ENCODE measurements at places on chromosomes 2 and 18.

GRCh38 chr2:28074137-28074536 is 183.6 kb downstream of the BABAM2 start:
- no peak for DNase-seq

DNA sequence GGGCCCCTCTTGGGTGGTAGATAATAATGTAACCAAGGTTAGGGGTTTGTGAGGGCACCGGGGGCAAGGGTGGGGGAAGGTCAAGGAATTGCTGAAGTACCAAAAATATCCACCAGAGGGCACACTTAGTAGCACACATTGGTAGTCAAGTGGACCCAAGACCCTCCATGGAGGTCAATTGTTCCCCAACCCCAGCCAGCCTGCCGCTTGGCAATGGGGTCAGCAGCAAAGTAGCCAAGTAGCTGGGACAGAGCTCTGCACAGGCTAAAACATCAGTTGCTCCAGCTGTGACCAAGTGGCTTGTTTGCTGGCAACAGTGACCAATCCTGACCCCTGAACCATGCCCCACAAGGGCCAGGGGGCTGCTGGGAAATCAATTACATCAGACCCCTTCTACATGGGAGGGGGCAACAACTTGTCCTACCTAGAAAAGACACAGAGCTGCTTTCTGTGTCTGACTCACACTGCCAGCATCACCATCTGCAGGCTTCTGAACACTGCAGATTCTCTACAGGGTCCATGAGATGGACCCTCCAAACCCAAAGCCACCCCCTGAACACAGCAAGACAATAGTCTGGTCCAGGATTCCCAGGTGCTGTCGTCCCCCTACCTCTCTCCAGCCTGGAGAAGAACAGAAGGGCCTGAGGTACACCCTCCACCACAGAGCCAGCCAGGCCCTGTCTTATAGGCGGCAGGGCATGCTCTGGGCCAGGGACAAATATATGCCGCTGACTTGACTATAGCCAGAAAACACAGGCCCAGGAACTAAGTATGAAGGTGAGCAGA is 76.0 kb downstream of the EMX1 start:
- DNase-seq = no peak

- DNase-seq = no peak
These were observed 2.1 kb downstream of the C2orf81 start for GRCh38 chr2:74419345-74419744.

DNA sequence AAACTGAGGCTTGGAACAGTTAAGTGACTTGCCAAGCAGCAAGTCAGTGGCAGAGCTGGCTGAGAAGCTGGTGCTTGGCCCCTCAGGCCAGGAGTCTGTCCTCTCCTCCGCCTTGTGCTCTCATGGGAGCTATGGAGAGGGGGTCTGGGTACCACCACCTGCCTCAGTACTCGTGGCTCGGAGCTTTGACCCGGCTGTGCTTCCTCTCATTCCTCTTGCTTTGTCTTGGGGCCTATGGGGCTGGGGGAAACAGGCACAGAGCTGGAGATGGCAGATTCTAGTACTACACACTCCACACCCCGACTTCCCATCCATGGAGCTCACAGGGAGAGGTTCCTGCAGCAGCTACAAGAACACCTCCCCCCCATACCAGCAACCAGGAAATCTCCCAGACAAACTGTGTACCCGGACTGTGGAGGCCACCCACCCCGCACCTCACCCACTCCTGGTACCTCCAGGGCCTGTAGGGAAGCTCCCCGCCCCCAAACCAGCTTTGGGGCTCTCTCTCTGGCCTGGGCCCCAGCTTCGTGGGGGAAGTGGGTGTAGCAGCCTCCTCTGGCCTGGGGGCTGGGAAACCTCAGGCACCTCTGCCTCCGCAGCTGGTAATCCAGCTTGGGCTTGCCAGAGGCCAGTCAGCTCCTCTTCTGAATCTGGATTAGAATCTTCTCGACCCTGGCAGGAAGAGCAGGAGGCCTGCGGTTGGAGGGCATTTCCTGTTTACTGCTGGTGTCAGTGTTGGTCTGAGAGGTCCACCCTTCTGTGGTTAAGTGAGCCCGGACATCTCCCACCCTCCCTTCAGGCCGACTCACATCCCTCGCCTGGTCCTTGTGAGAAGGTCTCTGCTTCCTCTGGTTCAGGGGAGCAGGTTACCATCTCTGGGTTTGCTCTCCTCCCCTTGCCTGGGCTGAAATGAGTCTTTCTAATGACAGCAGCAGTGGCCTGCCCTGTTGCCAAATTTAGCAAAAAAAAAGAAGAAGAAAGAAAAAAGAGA is 22.3 kb upstream of the RHOB start:
- no peak for DNase-seq

- DNase-seq = no peak
These were observed 347.1 kb downstream of the TXNL1 start for GRCh38 chr18:56291294-56291693.

DNA sequence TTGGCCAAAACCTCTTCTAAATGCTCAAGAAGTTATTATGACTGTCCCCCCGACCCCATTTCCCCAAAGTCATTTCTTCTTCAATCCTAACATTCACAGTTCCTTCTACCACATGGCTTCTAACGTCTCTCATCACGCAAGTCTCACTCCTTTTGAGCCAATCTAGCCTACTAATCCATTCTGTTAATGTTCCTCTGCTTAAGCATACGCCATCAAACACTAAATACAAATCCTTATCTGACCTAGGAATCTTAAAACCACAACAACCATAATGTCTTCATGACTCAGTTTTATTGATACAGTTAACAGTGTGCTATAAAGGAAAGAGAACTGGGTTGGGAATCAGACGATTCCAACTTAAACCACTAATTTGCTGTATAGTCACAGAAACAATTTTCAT is 23.9 kb downstream of the HNRNPLL start:
- no peak for DNase-seq

DNA sequence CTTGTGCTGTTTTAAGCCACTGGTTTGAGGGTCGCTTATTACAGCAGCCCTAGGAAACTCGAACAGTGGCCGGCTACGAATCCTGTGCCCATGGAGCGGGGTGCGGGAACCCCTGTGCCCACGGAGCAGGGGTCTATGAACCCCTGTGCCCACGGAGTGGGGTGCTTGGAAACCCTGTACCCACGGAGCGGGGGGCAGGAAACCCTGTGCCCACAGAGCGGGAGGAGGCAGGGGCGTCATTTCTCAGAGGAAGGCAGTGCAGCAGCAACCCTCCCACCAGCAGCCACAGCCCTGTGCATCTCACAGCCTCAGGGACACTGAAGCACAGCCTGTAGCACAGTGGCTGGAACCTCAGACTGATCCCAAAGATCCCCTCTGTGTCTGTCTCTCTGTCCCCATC is 34.2 kb upstream of the GPC1 start:
- DNase-seq = no peak

GRCh38 chr18:66428795-66429194 is 175.1 kb downstream of the CDH19 start:
- no peak for DNase-seq

DNA sequence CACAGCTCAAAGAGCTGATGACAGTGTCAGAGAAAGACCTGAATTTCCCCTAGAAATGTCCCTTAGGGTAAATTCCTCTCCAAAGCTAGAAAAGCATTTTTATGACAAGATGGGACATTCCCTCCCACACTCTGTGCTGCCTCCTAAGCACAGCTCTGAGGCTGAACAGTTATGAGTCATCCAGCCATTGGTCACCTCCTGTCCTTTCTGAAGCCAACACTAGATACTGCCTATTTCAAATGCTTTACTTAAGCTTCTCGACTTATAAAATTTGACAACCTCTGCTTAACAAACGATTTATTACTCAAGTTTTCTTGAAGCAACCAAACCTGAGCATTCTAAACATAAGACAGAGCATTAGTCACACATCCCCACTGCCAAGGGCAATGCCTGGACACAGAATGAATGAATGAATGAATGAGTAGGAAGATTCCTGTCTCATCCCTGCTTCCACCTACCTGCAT is 35.4 kb downstream of the B4GALT6 start:
- DNase-seq = no peak

GRCh38 chr2:237150186-237150585 is 64.5 kb downstream of the COPS8 start:
- DNase-seq = no peak

DNA sequence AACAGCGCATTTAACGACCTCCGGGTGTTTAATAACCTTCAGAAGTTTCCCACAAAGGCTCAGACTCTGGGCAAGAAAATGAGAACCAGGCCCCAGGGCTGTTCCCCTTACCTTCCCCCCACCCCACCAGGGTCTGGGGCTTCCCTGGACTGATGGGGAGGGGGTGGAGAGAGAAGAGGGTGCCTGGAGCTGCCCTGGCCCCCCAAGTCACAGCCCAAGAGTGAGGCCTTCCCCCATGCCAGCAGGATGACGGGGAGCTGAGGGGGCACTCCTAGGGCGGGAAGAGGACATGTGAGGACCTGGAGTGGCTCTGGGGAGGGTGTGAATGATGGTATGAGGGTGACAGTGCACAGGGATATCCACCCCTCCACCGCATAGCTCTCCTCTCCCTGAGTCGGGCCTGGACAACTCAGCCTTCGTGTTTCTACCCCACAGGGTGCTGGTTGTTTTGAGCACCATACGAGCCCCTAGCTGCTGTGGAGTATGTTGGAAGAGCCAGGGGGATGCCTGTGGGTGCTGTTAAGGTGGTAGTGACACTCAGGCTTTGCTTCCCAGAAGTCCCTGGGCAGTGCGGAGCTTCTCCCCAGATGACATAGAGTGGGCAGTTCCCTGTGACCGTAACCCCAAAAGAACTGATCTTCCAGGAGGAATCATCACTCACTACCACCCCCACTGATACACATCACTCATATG is 3.9 kb downstream of the PKDCC start:
- no peak for DNase-seq

DNA sequence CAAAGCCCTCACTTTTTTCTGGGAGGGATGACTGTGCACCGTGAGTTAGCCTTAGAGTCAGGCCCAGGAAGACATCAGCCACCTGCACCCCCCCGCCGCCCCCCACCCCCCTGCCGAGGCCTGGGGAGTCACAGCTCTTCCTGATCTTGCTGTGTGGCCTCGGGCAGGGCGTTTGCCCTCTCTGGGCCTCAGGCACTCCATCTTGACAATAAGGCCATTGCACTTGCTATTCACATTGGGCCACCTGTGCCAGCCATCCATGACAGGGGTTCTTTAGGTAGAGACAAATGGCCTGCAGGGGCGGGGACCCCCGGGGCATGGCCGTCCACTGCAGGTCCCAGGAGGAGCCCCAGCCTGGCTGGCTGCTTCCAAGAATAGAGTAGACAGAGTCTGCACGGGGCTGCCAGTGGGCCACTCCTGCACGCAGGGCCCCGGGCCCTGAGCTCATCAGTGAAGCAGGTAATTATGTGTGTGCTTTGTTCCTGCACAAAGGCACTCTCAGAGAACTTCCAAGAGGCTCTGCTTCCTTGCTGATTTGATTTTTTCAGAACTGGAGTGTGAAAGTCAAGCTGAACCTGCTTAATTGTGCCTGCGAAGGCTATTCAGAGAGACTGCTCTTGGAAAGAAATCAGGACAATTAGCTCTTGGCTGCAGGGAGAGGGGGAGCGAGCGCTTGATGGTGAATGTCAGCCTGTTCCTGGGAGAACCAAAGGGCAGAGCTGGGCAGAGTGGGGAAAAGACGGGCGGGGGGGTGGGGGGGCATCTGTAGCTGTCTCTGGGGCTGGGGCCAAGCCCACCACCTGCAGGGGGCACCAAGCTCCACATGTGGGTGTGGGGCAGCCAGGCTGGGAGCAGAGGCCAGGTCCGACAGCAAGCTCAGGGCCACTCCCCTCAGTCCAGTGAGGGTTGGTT is 40.3 kb downstream of the RRM2 start:
- no peak for DNase-seq

GRCh38 chr2:109710505-109711229 is 83.4 kb upstream of the RGPD5 start:
- DNase-seq = no peak

GRCh38 chr18:63179422-63179821 is 140.1 kb downstream of the BCL2 start:
- no peak for DNase-seq

DNA sequence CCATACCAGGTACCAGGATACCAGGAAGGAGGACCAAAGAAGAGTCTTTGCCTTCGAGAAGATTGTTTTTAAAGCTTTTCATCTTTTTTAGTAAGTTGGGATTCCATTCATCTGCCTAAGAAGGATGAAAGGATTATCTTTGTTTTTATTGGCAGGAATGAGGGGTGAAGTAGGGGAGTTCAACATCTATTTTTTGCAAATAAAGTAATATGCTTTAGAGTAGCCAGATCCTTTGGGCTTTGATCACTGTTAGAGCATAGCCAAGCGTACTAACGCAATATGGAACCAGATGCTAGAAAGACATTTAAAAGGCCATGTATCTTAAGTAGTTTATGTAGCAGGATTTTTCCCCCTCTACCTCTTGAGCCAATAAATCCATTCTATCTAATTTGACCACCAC is 133.0 kb downstream of the PRPF40A start:
- no peak for DNase-seq

DNA sequence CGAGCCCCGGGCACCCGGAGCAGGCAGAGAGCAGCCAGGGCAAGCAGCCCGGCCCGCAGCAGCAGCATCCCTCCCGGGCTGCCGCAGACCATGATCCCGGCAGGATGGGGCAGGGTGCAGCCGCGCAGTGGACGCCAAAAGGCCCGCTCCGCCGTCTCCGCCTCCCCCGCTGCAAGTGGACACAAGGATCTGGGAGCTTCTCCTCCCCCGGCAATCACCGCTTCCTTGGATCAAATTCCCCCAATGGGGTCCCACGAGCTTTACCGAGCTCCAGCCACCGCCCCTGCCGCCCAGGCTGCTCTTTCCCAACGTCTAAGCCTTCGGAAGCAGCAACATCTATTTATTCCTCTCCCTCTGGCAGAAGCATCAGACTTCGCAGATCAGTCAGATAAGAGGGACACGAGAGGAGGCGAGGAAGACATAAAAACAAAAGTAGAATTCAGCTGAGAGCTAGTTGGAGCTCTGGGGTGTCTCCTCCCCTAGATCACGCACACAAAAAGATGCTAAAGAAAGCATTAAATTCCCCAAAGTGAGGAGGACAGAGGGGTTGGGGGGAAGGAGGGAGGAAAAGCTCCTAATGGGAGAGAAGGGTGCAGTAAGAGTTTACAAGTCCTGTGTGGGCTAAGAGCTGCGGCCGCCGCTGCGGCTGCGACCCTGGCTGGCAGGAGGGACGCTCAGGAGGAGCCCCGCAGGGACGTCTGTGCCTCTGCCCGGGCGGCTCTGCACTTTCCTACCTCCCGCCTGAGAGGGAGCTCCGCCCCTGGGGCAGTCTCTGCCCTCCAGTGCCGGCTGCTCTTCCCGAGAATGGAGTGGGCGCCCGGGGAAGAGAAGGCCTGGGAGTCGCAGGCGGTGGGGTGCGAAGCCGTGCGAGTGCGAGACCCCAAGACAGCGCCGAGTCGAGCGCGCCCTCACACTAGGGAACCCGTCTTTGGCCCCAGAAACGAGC is at the start of gene FRZB:
FRZB (minus strand) TSS at position 177 of the 946 bp plus-strand sequence; CDS start at position 92, 85 bp downstream.
- no peak for DNase-seq

GRCh38 chr18:57727952-57728807 is 74.9 kb downstream of the ATP8B1 start:
- no peak for DNase-seq
